Amniotic epithelial cell (primary cell): ENCODE measurements at places on chromosomes 13 and 19.

GRCh38 chr19:39471756-39472536, 8.7 kb upstream of the TIMM50 start:
- DNase-seq: no peak

DNA sequence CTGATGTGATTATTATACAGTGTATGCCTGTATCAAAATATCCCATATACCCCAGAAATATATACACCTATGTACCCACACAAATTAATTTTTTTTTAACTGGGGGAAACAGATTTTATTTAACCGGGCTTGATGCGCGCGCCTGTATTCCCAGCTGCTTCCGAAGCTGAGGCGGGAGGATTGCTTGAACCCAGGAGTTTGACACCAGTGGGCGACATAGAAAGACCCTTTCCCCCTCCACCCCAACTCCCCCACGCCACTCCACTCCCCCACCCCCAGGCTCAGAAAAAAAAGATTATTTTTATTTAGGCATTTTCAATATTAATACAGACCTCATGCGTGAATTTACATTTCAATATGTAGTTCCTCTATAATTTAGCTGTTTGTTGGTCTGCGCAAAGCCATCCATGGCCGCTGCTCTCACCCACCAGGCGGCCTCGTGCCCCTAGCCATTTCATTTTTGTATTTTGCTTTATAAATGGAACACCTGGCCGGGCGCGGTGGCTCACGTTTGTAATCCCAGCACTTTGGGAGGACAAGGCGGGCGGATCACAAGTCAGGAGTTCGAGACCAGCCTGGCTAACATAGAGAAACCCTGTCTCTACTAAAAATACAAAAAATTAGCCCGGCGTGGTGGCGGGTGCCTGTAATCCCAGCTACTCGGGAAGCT, 836 bp upstream of the VPS36 start:
- no peak for DNase-seq

DNA sequence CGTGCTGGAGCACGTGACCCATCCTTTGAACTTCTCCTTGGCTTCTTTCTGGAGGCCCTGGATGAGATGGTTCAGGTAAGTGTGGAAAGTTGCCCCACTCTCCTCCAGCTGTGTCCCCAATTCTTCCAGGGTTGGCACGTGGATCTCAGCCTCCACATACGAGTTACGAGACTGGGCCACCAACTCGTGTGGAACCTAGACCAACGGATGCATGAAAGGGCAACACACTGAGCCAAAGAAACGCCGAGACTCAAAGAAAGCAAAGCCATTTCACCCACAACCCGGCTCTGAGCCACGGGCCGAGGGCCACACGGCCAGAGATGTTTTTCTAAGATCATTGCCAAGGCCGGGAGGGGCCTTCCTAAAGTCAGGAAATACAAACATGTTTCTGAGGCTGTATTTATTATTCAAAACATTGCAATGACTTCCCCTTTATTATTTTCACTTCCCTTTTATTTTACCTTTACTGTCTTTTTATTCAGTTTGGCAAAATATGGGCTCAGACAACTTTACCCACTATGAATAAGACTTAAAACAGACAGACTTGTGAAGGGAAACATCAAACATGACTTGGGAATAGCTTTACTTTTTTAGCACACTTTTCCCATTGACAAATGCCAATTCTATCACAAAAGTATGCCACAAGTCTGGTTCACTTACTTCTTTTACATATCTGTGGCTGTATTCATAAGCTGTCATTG, 94.6 kb downstream of the KL start:
- no peak for DNase-seq

DNA sequence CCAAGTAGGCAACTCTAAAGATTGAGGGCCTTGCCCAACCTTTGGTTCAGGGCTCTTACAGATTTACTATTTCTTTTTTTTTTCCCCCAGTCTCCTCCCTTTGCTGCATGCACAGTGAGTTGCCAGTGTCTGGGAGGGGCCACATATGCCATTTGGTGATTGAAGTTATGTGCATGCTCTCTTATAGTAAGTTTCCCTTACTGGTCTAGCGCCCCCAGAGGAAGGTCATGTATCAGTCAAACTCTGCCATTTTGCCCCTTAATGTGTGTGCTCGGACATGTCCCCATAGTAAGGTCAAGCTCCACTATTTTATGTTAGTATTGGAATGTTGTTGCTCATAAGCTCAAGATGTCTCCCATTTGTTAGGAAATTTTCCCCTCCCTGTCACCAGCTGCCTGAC, 1138.0 kb upstream of the SLC10A2 start:
- DNase-seq: no peak

GRCh38 chr19:4597975-4598671, 38.6 kb upstream of the SEMA6B start:
- peak; percentile 36 for DNase-seq

DNA sequence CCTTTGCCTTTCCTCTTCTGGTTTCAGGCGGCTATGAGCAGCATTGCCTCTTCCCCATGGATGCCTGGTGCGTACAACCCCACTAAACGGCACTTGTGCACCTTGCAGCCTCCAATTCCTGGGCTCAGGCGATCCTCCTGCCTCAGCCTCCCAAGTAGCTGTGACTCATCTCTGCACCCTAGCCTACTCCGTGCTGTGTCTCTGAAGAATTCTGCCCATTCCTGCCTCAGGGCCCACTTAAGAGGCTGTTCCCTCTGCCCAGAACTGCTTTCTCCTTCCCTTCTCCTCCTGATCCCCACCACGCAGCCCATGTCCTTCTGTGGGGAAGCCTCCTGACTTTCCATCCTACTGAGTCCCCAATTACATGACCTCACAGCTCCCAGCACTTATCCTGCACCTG, 142.2 kb upstream of the ZNF507 start:
- DNase-seq: no peak

DNA sequence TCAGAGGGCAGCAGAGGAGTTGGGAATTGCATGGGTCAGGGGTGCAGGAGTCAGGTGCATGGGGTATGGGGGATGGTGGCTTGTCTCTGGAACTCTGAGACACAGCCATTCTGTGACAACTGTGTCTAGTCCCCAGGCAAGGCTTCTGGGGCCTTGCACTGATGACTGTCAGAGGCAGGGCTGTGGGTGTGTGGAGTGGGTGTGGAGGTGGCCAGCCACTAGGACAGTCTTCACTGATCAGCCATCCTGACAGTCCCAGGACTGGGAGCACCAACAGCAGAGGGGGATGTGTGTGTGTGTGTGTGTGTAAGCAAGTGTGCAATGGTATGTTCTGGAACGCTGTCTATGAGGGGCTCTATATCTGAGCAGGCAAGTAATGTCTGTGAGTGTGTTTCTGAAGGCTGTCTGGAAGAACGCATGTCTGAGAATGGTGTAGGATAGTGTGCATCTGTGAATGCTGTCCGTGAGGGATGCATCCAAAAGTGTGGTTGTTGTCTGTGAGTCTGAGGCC, 5.4 kb downstream of the NUMBL start:
- no peak for DNase-seq

DNA sequence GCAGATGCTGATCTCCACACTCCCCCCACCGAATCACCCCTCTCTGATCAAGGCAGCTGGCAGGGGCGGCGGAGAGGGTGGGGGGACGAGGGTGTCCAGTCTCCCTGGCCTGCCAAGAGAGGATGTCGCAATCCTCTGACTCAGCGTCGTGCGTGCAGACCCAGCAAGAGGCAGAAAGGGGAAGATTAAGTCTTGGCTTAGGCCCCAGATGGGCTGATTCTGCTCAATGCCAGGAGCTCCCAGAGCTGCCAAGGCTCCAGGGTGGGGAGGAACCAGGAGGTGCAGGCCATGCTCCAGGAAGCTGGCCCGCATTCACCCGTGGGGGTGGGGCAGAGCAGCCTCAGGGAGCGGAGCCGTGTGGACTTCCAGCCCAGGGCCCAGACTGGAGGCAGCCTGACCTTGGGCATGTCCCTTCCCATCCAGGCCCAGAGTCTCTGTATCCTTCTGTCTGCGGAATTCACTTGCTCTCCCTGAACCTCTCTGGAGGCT, 6.6 kb upstream of the BCL3 start:
- peak; percentile 100 for DNase-seq

- DNase-seq: no peak
These were observed 6.4 kb upstream of the PDE4C start for GRCh38 chr19:18232540-18233223.

- DNase-seq: no peak
These were observed 21.3 kb upstream of the HMGB1 start for GRCh38 chr13:30487075-30487470.

DNA sequence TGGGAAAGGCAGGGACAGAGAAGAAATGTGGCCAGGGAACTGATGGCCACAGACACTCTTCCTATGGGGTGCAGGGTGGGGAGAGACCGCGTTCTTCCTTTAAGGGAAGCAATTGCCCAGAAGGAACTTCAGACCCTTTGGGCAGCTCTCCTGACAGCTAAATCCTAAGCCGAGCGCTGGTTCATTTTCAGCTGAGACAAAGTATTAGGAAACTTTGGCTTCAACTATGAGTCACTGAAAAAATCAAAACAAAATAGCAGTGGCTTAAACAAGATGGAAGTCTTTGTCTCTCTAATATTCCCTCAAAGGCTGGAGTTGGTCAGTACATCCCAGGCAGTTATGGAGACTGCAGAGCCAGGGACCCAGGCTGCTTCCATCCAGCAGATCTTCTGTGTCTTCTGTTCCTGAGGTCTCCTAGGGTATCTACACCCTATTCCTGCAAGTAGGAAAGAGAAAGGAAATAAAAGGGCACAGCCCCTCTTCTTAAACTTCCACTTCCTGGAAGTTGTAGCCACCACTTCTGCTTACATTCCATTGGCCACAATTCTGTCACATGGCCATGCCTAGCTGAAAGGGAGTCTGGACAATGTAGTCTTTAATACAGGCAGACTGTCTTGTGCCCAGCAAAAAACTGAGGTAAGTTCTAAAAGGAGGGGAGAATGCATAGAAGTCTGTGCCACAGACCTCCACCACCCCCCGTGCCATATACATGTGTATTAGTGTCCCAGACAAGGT, 163.5 kb downstream of the KATNAL1 start:
- DNase-seq: peak; percentile 80

DNA sequence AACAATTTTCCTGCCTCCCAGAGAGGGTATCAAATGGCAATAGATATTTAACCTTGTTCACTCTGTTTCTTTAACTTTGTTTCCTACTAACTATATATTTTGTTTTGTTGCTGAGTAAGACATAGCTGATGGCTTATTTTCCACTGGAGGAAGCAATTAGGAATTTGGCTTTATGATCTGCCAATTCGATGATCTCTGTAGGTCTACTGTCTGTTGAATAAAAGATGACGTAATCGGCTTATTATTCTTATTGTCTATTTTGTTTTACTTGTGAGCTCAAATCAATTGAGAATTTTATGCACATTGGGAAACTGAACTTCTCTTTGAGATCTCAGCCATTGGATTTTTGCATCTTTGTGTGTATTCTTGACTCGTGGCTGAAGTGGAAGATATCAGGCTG, 862.6 kb downstream of the EFNB2 start:
- no peak for DNase-seq
